ENCODE measurements at places on chromosomes 2 and 18.
A peak's percentile ranks its signal among the peaks of the same experiment; 100 is the strongest.

- no peak for DNase-seq
Observed at GRCh38 chr2:192098814-192099491, 95.8 kb downstream of the TMEFF2 start.

DNA sequence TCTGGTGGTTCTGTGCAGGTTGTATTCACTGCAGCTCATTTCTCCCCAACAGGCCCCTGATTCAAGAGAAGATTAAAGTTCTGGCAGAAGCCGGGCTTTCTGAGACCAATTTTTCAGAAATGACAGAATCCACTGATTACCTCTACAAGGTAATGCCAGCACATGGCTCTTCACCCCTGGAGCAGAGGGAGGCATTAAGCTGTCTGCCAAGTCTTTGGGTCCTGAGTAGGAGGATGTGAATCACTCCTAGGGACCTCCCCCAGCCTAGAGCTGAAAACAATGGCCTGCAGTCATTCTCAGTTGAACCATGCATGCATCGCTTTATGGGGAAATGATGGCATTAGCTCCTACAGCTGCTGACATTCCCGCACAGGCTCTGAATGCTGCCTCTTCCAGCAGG is 20.5 kb upstream of the RPL37A start:
- peak; percentile 74 for DNase-seq

DNA sequence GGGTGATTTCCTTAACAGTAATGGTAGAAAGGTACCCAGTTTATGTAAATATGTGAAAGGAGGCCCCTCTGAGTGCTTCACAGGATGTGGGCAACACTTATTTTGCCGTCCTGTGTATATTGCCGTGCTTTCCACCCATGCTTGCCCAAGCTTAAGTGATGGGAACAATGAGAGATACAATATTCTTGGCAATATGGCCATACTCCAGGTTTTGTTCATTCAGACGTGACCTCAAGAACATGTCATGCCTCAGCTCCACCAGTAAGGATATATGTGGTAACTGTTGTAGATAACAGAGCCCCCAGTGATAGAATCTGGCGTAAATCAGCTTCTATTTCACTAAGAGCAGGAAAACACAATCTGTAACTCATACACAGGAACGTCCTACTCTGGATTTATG is 318.7 kb downstream of the PTPRM start:
- no peak for DNase-seq

- DNase-seq = peak; percentile 58
Observed at GRCh38 chr2:164739966-164740365, 101.7 kb downstream of the COBLL1 start.

DNA sequence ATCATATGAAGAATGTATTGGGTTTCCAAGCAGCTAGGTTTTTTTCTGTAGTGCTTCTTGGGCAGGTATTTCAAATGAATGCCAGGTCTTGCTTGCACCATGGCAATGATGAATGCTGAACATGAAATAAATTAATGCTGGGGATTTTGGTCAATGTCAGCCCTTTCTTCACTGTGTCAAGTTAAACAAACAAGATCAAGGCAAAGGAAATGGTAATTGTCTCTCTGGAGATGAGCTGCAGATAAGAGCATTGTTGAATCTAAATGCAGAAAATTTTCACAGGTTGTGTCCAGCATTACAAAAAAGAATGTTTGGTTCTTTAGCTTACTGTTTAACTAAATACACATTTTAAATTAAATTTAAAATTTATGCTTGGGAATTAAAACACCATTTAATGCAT is 144.3 kb downstream of the GPD2 start:
- DNase-seq = no peak

GRCh38 chr18:76491473-76491775 is 3.6 kb downstream of the ZNF516 start:
- DNase-seq = peak; percentile 74

DNA sequence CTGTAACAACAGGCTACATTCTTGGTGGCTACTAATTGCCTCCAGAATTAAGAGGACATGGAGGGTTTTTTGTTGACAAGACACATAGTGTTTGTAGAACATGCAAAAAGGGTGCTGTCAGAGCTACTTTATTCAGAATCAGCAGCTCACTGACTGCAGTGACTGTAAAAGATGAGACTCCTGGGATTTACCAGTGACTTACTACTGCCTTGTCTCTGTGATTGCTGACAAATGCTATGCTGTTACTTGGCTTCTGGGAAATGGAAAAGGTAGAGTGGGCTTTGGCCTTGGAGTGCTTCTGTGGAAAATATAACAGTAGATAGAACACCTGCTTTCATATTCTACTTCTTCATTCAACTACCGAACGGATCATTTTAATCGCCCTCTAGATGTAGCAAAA is 47.8 kb downstream of the GREB1L start:
- DNase-seq = no peak

GRCh38 chr18:3397031-3397750 is 52.8 kb upstream of the TGIF1 start:
- no peak for DNase-seq

GRCh38 chr18:45019469-45019868 is 338.8 kb downstream of the SETBP1 start:
- no peak for DNase-seq

DNA sequence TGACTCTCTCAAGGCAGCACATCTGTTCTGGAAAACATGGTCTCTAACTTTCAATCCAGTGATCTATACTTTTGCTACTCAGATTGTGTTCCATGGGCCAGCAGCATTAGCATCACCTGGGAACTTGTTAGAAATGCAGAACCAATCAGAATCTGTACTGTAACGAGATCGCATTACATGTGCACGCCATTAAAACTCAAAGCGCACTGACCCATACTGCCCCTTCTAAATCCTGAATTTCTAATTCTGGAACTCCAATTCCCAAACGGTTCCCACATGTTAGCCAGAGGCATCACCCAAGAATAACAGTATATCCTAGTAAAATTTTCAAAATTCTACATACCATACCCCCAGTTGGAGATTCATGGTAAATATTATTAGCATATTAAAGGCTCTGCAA is 10.5 kb upstream of the DCTN1 start:
- no peak for DNase-seq

GRCh38 chr2:85712849-85713612 is 18.9 kb downstream of the GNLY start:
- peak; percentile 54 for DNase-seq

- no peak for DNase-seq
Observed at GRCh38 chr2:148935791-148936190, 60.8 kb downstream of the KIF5C start.

DNA sequence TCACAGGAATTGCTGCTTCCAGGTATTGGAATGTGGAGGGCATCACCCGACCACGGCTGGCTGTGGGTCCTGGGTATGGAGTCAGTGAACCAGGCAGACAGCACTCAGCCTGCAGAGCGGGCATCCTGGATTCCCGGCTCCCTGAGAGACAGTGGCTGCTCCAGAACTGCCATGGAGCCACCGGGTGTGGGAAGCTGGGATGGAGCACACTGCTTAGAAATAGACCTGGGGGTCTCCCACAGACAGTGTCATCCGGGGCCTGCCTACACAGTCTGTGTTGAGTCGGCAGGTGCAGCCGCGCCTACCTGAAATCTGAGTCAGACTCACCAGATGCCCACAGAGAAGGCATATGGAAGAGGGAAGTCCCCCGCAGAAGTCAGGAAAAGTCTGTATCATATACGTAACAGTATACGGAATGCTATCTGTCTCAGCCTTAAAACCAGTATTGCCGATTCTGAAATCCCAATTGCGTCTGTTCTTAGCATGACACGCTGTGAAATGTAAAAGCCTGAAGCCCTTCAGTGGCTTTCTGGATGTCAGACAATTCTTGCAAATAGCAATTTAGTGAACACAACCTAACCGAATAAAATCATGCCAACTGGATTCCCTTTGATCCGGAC is 509.7 kb upstream of the MYT1L start:
- no peak for DNase-seq

DNA sequence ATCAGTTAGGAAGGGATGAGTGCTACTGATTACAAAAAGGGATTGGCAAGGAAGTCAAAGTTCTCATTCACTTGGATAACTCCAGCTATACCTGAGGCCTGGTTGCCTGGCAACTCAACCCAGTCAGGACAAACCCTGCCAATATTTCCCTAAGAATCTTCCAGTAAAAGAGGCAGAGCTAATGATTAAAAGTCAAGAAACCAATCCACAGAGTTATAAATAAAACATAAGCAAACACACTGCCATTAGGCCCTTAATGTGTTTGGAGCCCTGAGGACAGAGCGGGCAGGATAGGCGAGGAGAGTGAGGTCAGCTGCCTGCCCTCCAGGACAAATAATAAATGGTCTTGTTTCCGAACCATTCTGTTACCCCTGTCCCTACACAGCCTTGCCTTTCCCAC is 215.6 kb upstream of the NABP1 start:
- DNase-seq = no peak

GRCh38 chr18:31606265-31606664 is 14.6 kb downstream of the TTR start:
- DNase-seq = no peak

DNA sequence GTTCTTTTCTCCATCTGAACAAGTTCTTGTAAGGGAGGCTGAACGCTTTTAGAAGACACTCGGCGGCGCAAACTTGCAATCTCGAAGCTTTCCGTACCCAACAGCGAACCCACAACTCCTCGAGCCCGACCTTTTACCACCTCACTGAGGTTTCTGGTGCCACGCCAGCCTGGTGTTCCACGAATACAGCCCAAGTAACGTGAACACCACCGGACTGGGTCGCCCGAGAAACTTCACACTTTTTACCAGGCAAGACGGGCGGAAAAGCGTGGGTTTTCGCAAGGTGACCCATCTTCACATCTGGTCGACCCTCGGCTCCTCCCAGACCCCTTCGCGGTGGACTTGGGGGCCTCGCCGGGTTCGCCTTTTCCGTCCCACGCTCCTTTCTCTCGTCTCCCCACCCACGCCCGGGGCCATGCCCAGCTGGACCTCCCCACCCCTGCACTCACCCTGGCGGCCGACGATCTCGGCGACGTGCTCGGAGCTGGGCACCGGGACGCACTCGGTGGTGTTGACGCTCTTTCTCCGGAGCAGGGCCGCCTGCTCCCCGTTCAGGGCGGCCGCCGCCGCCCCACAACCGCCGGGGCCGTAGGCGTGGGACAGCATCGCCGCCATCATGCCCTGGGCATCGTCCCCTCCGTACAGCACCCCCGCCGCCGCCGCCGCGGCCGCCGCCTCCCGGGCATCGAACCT is 1.2 kb downstream of the MEX3C start:
- DNase-seq = peak; percentile 34

DNA sequence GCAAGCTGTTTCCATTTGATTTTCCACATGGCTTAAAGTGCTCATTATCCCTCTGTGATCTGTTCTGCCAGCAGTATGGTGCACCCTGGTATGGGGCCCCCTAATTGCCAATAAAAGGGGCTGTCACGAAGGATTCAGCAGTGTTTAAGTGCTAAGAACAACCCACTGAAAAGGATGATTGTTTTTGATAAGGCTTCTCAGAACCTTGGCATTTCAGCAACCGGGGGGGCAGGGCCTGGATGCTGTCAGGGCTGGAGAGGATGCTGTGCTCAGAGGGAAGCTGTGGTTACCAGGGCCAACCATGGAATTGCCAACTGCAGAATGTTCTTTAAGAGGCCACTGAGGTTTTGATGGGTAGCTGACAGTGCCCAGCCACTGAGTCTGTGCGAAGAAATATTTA is 117.8 kb downstream of the CTIF start:
- no peak for DNase-seq

- DNase-seq = no peak
Observed at GRCh38 chr2:80058562-80058961, 246.0 kb downstream of the LRRTM1 start.

DNA sequence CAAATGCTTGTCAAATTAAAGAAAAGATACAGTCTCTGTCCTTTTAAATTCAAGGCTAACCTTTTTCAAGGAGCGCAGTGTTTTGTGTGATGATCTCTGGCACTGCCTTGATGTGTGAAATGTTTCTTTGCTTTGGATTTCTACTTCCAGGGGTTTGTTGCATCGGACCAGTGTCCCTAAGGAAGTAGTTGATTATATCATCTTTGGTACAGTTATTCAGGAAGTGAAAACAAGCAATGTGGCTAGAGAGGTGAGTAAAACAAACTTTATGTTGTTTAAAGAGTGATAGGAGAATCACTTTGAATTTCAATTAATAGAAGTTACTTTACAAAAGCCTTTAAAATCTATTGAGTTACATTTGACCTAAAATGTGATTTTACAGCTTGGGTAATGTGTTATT is 28.8 kb downstream of the HADHB start:
- DNase-seq = peak; percentile 48

- DNase-seq = no peak
Observed at GRCh38 chr2:44817673-44818335, 123.7 kb upstream of the SIX3 start.

DNA sequence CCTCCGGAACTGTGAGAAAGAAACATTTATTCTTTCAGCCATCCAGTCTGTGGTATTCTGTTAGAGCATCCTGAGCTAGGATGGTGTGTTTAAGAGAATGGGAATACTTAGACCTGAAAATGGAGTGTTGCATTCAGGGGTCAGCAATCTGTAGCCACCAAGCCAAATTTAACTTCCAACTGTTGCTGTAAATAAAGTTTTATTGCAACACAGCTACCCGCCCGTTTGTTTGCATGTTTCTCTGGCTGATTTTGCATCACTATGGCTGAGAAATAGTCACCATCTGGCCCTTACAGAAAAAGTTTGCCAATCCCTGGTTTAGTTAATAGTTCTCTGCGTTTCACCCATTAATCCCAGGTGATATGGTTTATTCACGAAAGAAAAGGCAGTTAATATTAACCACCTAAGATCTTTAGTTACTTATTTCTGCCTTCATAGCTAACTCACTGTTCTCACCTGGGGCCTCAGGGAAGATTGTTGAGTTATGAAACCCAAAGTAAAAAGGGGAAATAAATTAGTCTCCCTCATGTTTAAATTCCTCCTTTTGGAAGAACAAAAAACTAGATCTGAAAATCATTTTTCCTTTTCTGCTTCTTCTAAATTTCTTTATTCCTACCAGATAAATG is 9.5 kb upstream of the CYS1 start:
- no peak for DNase-seq

GRCh38 chr18:3690764-3691066 is 240.7 kb downstream of the TGIF1 start:
- no peak for DNase-seq

DNA sequence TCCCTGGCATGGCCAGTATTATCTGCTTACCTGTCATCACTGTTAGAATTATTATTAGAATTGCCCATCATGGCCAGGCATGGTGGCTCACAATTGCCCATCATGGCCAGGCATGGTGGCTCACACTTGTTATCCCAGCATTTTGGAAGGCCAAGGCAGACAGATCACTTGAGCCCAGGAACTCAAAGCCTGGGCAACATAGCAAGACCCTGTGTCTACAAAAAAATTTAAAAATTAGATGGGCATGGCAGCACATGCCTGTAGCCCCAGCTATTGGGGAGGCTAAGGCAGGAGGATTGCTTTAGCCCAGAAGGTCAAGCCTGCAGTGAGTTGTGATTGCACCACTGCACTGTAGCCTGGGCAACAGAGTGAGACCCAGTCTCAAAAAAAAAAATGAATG is 27.4 kb upstream of the ID2 start:
- DNase-seq = no peak

GRCh38 chr2:162103443-162104009 is 29.5 kb upstream of the DPP4 start:
- DNase-seq = no peak
